ENCODE measurements at places on chromosomes 5 and 9.
A peak's percentile ranks its signal among the peaks of the same experiment; 100 is the strongest.

- peak; percentile 34 for DNase-seq
These were observed 84.7 kb downstream of the HSD17B3 start for GRCh38 chr9:96217294-96217707.

DNA sequence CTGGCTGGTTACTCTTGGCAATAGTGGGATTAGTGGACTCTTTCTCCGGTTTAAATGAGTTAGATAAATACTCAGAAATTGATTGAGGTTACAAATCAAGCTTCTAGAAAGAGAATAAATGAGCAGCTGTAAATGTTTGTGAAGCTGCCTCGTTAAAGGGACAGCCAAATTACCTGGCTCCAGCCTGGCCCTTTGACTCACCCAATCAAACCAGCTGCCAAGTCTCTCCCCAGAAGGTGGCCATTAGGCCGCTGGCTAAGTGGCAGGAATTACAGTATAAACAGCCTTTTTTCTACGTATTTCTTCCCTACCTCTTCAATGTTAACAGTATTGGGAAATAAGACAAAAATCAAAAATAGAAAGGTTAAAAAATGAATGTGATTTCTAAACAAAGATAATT lies 46.0 kb upstream of the SRFBP1 start:
- DNase-seq, result no peak

GRCh38 chr5:20088361-20088760 lies 100.4 kb upstream of the CDH18 start:
- peak; percentile 53 for DNase-seq

DNA sequence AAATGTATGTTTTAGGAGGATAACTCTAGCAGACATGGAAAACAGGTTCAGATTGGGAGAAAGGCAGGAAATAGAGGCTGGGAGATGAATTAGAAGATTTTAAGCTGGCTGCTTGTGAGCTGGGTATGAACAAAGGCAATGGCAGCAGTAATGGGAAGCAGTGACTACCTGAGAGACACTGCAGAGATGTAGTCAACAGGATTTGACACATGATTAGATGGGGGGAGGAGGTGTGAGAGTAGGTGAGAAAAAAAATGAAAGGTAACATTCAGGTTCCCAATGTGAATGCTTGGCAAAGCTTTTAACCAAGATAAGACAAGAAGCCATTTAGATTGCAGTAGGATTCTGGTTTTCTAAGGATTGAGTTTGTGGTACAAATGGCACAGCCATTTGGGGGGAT lies 22.8 kb upstream of the IFNE start:
- no peak for DNase-seq

DNA sequence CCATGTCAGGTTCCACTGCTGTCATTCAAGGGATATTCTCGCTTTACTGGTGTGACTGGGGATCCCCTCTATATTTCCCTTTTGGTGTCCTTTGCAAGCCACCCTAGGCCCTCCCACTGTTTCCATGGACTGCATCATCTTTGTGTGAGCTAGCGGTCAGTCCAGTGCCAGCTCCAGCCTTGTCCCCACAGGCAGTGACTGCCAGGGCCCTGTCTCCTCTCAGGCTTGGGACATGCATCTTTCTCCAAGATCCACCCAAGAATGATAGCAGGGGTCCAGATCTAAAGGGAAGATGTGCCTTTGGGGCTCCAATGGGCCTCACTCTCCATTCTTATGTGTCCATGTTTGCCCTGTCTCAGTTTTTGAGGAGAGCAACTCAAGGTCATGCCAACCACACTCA lies 37.8 kb upstream of the NXNL2 start:
- DNase-seq, result no peak

GRCh38 chr9:114583371-114584155 lies 4.0 kb upstream of the ATP6V1G1 start:
- DNase-seq, result no peak

DNA sequence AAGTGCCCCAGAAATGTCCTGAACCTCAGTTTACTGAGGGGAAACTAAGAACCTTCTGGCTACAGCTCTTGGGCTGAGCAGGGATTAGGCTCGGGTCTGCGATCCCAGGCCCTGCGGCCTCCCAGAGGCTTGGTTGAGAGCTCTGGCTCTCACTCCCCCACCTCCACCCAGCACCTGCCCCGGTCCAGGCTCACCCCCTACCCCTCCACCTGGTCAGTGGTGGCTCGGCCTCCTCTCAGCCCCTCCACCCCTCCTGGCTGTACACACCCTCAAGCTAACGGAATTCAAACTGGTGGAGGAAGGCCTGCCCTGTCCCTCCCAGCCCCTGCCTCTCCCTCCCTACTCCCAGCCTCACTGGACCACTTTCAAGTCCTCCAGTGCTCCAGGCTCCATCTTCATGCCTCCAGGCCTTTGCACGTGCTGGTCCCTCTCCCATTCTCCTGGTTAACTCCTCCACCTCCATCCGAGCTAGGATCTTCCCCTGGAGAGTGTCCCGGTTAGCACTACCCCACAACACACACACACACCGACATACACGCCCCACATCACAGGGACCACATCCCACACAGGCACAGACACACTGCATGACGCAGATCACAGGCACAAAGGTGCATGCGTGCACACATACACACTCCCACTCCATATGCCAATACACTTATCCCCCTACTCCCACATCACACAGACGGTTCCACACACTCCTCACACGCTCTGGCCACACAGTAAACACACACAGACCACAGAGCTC lies 130.9 kb downstream of the C9orf50 start:
- peak; percentile 69 for DNase-seq

GRCh38 chr9:122954253-122954691 lies 13.5 kb downstream of the RABGAP1 start:
- DNase-seq, result peak; percentile 80

- DNase-seq, result no peak
These were observed 24.4 kb upstream of the SMIM15 start for GRCh38 chr5:61186634-61187033.

- peak; percentile 86 for DNase-seq
These were observed 77.4 kb downstream of the NR2F1-AS1 start for GRCh38 chr5:93503598-93504067.

DNA sequence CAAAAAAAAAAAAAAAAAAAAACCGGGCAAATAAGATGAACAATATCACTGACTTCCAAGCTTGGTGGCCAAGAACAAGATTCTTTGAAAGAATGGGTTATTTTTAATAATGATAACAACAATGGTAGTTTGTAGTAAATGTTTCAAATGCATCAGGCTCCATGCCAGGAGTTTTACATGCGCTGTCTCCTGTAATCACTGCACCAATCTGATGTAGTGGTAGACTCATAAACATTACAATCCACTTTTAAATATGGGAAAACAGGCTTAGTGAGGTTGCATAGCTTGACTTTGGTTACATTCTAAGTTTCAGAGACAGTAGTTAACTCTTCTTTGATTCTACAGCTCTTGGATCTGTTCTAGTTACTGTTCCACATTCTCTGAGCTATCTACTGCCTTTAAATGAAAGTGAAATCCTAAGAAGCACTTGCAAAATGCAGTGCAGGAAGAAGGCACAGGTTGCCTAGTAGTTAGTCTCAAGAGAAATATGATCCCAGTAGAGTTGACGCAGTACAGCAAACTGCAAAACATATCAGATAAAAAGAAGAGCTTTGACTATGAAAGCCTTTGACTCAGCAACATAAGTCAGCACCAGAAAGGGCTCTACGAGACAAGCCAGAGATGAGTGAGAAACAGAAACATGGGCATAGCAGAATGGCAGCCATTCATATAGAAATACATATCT lies 62.1 kb downstream of the PDE4D start:
- DNase-seq, result peak; percentile 11

DNA sequence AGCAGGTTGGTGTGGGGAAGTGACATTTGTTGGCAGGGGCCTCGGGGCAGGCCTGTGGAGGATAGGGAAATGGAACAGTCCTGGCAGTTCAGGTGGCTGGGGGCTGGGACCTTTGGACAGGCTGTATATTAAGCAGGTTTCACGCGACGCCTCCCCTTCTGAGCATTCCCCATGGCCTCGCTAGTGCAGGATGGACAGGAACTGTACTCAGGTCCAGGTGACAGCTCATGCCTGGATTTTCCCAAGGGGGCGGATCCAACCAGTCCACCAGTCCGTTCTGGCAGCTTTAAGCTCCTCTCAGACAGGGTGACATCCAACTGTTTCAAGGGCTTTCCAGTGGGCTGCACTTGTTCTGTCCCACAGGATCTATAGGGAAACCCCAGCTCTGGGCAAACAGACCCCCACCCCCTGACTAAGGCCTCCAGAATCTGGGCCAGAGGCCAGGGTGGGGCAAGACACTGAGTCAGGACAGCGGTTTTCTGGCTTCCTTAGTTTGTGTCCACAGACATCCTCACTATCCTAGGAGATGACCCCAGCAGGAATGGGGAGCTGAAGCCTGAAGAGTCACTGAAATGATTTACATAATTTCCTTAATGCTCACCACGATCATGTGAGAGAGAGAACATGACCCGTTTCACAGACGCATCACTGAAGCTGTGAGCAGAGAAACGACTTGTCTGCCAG lies 20.9 kb downstream of the CSF2 start:
- peak; percentile 88 for DNase-seq

GRCh38 chr5:1010181-1010510 lies 1.5 kb downstream of the NKD2 start:
- DNase-seq, result no peak

DNA sequence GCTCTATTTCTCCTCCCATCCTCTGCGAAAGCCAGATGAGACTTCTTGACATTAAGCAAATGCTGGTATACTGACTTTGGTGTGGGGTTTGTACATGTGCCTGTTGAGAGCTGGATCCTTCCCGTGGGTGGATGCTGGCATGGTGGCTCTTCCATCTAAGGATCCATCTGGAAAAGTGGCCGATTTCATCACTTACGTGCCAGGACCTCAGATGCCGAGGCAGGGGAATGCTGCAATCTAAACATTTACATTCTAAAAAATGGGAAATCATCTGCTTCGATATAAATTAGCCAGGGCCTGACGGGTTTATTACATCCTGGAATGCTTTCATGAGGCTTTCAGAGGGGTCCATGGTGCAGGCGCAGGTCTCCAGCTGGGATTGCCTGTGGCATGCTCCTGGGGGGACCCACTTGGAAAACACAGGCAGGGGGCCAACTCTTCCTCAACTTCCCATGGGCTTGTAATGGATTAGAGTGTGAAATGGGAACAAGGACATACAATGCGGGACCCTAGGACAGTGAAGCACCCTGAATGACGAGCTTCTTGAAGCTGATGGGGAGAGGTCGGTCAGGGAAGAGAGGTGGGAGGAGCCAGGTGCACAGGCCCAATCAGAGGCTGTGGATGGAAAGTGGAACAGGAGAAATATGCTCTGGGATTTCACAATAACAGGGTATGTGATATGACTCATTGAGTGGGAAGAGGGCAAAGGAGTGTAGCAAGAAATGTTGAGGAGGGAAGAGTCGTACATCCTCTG lies 105.5 kb upstream of the PITX1 start:
- peak; percentile 75 for DNase-seq

GRCh38 chr5:73652391-73652790 lies 26.4 kb downstream of the ARHGEF28 start:
- DNase-seq, result no peak

- DNase-seq, result peak; percentile 72
These were observed 62.8 kb upstream of the SUB1 start for GRCh38 chr5:32522429-32523143.

DNA sequence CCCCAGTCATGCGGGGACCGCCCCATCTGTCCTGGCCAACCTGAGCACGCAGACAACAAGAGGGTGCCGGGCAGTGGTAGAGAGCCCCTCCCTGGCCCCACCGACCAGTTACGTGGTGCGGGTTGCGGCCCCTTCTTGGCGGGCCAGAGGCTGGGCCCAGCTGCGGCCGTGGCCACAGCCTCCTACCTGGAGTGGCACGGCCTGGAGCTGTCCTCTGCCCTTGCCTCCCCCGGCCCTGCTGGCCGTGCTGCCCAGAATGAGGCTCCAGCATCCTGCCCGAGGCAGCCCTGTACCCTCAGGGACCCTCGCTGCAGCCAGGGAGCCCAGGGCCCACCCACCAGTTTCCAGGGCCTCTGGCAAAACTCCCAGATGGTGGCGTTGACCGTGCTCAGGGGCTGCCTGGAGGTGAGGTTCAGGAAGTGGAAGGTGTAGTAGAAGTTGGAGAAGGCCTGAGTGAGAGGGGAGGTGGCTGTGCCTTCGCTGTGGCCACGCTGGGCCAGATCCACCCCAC lies 5.7 kb downstream of the ENTPD8 start:
- no peak for DNase-seq

GRCh38 chr5:89280103-89281037 lies 397.4 kb upstream of the MEF2C start:
- DNase-seq, result no peak

DNA sequence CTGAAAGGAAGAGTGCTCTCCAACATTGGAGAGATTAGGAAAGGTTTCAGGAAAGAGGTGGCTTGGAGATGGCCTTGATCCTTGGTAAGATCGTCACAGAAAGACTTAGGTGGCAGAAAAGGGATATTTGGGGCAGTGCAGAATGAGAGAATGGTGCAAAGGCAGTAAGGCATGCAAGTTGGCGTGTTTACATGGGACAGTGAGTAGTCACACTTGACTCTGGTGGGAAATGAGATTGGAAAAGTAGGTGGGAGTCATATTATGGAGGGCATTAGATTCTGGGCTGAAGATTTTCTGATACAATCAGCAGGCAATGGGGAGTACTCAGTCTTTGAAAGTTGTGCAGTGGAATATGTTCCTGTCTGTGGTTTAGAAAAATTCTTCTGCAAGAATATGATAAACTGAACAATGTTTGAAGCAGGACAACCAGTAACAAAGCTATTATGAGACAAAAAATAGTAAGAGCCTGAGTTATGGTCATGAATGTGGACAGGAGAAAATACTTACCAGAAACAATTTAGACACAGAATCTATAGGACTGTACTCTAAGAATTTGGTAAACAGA lies 76.2 kb upstream of the ANKRD55 start:
- DNase-seq, result peak; percentile 26
